ENCODE measurements at places on chromosomes 13 and 19.

- DNase-seq, result no peak
Measured at GRCh38 chr13:41311406-41312175, 524 bp downstream of the NAA16 start.

DNA sequence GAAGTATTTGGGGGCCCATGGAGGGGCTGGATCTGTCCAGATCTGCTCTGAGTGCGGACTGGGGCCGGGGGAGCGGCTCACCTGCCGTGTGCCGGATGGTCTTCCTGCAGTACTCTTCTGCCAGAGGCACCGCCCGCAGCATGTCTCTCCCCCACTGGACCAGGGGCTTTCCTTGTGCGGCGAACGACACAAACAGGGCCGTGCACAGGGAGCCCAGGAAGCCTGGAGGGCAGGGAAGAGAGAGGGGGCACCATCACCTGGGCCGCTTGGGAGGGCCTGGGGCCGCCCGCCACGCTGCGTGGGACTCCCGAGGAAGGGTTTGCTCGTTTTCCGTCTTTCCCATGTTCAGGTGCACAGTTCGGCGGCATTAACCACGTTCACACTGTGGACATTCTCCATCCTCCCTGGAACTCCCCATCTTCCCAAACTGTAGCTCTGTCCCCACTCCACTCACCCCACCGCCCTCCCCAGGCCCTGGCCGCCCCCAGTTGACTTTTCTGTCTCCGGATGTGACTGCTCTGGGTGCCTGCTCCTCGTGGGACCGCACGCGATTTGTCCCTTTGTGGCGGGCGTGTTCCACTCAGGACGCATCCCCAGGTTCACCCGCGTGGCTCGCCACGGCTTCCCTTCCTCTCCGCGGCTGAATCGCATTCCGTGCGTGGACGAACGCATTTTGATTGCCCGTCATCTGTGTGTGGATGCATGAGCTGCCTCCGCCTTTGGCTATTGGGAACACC, 24.2 kb downstream of the ADPRHL1 start:
- DNase-seq, result no peak

DNA sequence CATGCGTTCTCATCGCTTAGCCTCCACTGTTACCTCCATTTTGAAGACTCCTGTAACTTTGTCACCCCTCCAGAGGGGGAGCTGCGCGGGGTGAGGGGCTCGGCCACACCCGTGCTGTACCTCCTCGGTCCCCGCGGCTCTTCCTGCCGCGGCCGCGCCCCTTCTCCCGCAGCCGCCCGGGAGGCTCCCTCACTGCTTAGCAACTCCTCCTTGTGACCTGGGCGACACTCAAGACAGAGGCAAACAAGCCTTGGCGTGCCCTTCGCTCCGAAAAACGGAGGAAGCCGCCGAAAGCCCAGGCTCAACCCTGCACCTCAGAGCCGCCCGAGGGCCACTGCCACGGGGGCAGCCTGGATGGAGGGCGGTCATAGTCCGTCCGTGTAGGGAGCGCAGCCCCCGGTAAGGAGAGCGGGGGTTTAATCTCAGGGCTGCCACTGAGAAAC, 494.3 kb downstream of the FOXO1 start:
- no peak for DNase-seq

- DNase-seq, result peak; percentile 13
Measured at GRCh38 chr13:49443357-49443703, 534 bp downstream of the CAB39L start.

- DNase-seq, result no peak
Measured at GRCh38 chr13:58869566-58869965, 1238.0 kb downstream of the PCDH17 start.

DNA sequence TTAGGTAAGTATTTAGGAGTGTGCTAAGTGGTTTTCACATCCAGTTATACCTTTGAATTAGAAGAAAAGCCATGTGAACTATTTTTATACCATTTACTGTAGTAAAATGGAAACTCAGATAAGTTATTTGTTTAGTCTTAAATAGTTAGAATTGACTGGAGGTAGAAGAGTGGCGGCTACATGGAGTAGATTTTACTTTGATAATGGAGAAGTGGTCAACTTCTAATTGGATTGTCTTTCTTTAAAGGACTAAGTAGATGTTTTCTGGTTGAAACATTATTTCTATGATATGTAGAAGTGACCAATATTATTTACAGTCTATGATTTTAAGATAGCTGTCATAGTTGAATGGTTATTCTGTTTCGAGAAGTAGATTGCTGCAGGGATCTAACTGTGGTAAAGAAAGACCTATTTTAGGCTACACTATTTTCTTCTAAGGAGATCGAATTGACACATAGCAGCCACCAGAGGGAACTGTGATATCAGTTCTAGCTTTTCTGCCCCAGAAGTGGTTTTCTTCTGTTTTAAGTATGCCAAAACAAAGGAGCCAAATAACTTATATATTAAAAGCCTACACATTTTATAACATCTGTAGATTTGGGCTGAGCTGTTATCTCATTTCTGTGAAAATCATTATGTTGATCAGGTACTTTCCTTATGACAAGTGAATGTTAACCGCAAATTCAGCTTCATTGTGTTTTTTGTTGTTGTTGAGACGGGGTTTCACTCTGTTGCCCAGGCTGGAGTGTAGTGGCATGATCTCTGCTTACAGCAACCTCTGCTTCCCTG, 26.1 kb downstream of the ZMYM2 start:
- peak; percentile 14 for DNase-seq

DNA sequence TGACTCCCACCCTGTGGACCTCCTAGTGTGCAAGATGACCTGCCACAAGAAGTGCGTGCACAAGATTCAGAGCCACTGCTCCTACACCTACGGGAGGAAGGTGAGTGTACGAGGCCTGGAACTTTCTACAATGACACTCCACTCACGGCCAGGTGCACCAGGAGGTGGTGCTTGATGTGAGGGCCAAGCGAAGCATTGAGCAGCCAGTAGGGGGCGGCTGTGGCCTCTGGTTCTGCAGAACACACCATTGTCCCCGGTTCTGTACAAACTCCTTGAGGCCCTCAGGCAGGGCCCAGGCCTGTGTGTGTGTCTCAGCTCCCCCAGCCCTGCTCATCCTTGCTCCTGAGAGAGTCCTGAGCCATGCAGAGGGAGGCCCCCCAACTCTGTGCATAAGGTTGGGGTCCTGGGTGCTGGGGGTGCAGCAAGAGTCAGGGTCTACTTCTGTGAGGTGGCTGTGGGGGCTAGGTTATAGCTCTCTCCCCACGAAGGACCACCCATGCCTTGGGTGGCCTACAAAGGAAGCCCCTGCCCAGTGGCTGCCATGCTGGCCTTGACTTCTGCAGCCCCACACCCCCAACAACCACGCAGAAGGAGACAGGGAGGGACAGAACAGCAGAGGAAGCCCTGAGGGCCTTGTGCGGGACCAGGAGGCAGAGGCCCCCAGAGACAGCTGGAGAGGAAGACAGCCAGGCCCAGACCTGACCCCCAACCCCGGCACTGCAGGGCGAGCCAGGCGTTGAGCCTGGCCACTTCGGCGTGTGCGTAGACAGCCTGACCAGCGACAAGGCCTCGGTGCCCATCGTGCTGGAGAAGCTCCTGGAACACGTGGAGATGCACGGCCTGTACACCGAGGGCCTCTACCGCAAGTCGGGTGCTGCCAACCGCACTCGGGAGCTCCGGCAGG, 9.7 kb upstream of the USE1 start:
- DNase-seq, result no peak

DNA sequence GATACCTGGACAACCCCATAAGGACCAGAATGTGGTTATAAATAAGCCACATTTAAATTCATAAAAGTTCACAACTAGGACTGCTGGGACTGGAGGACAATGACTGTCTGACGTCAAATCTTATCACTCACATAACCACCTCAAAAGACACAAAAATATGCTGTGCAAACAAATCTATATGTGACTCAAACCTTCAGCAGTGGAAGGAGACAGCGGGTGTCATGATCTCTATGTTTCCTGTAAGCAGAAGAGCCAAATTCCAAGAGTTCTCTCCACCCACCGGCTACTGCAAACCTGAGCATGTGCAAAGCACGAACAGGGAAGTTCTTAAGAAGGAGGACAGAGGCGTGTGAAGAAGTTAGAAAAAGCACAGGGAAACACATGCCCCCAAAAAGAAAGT, 113.2 kb downstream of the MYCBP2 start:
- DNase-seq, result no peak

GRCh38 chr19:49129238-49129583, 9.9 kb downstream of the PPFIA3 start:
- DNase-seq, result no peak

GRCh38 chr13:98293103-98293502, 116.0 kb upstream of the RNF113B start:
- DNase-seq, result no peak

DNA sequence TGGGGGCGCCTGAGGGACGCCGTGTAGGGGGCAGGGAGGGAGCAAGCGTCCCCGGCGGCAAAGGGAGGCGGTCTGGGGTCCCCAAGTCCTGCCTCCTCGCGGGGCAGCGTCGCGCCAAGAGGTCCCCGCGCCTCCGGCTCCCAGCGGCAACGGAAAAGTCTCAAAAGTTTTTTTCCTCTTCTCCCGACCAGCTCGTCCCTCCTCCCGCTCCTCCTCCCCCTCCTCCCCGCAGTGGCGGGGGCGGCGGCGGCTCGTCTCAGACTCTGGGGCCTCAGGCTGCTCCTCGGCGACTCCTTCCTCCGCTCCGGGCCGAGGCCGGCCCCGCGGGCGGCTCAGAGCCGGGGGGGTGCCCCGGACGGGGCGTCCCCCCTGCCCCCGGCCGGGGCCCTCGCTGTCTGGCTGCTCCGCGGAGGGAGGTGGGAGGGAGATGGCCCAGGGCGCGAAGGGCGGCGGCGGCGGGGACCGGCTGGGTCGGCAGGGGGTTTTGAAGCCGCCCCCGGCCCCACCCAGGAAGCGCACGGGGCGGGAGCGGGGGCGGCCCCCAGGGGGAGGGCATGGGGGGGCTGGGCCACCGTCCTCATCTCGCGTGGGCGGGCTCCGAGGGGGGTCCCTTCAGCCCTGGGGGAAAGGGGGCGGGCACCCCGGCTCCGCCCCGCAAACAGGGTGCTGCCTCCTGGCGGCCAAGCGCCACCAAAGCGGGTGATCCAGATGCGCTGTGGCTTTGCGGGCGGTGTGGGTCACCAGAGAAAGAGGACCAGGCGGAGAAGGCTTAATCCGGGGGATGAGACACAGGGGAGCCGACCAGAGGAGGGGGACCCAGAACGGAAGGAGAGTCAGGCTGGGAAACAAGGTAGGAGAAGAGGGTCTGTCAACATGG, at the start of gene TGFB1:
Gene TGFB1, minus strand, starts transcription at position 457 of the 877 bp plus-strand sequence. CDS start 878 bp downstream, outside the sequence.
- peak; percentile 78 for DNase-seq

DNA sequence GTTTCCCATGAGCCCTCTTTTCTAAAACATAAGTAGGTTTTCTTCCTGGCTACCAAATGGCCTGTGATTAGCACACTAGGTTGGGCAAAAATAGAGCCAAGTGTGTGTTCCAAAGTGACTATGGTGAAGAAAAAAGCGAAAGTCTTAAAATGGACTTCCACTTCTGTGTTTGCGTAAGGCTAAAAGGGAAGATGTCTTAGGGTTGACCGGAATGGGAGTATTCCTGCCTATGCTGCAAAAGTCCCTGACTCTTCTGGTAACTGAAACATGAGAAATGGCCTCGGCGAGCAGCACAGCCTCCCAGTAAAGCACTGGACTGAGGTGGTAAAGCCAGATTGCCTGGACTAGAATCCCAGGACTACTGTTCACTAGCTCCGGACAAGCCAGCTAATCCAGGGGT, 2.4 kb upstream of the FPR1 start:
- no peak for DNase-seq

DNA sequence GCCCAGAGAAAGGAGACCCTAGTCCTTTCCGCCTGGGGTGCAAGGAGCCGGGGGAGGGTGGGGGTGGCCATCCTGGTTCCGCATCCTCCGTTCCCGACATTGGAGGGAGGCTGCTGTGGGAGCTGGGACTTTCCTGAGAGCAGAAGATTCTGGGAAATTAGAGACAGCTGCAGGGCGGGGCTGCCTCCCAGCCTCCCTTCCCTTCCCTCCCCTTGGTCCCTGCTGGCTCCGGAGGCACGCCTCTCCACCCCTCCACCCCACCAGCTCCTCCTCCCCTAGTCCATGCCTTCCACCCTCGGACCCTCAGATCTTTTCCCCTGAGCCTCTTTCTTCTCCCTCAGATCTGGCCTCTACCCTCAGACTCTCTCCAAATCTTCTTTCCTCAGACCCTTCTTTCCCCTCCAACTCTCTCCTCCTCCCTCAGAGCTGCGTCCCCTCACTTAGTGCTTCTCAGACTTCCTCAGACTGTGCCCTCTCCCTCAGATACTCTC, 3.1 kb upstream of the BCL3 start:
- DNase-seq, result peak; percentile 70

DNA sequence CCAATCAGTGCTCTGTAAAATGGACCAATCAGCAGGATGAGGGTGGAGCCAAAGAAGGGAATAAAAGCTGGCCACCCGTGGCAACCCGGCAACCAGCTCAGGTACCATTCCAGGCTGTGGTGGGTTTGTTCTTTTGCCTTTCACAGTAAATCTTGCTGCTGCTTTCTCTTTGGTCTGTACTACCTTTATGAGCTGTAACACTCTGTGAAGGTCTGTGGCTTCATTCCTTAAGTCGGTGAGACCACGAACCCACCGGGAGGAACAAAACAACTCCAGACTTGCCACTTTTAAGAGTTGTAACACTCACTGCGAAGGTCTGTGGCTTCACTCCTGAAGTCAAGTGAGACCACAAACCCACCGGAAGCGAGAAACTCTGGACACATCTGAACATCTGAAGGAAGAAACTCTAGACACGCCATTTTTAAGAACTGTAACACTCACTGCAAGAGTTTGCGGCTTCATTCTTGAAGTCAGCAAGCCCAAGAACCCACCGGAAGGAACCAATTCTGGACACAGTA, 16.5 kb upstream of the SPACA6 start:
- DNase-seq, result no peak

GRCh38 chr13:73857106-73857505, 277.1 kb downstream of the KLF12 start:
- peak; percentile 21 for DNase-seq

DNA sequence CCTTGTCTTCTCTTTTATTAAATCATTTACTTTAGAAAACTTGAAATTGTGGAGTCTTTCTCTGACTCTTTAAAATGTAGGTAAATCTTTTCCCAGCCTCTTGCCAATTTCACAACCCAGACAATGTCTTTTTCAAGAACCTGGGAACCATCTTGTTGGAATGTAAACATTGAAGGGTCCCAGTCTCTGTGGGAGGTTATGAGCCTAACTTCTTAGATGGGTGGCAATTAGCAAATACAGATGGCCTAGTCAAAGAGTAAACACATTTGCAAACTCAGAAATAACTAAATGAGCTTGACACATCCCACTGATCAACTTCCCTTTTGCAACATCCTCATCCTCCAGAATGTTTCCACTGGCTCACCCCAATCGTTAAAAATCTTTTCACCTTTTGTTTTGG, 721.0 kb downstream of the PCDH9 start:
- DNase-seq, result no peak

DNA sequence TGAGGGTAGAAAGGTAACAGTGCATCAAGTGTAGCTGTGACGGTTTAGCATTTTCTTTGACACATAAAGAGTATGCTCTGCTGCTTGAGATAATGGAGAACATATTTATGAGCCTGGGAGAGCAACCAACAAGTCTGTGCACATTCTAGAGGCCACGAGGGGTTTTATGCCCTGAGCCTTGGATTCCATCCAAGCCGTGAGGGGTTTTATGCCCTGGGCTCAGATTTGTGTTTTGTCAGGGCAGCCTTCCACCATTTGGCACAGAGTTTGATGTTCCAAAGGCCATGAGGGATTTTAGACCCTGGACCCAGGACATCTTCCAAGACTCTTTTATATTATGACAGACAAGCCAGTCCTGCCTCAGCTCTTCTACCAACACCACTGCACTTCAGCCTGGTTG, 106.4 kb downstream of the ZNF486 start:
- DNase-seq, result no peak

All from fibroblast of skin of left quadriceps (primary cell).